Stimulated activated CD8-positive, alpha-beta memory T cell treated with anti-CD3 and anti-CD28 coated beads, Interleukin-15, amount 100 ng/mL, for 48 hours (primary cell): ENCODE measurements at places on chromosomes 12 and 14.

DNA sequence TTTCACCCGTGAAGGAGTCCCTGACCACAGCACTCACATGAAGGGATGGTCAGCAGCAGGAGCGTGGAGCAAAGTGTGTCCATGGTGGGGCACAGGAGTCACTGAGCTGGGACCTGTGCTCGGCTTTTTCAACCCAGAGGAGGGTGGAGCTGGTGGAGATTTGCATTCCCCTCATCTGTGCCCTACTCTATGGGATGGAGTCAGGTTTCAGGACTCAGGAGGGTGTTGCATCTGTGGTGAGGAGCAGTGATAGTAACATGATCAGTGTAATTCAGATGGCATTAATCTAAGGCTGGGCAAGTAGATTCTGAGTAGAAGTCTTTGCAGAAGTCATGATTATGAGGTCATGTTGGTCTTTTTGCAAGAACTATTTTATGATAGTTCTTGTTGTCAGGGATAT, 511.9 kb downstream of the TMEM121 start:
- no peak for DNase-seq

DNA sequence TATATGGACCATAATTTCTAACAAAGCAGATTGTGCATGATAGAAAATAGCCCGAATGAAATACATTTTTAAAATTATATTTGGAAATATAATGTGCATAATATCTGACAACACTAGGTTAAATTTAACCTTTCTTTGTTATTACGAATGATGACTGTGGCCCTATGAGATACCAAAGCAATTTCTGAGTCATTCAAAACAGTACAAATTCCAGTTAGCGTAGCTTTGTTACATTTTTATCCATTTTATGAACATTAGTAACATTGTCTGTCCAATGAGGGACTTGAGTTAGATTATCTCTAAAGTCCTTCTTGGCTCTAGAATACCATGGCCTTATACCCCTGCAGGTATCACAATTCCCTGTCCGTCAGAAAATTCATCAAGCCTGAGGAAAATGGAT, 39.0 kb upstream of the REP15 start:
- no peak for DNase-seq

DNA sequence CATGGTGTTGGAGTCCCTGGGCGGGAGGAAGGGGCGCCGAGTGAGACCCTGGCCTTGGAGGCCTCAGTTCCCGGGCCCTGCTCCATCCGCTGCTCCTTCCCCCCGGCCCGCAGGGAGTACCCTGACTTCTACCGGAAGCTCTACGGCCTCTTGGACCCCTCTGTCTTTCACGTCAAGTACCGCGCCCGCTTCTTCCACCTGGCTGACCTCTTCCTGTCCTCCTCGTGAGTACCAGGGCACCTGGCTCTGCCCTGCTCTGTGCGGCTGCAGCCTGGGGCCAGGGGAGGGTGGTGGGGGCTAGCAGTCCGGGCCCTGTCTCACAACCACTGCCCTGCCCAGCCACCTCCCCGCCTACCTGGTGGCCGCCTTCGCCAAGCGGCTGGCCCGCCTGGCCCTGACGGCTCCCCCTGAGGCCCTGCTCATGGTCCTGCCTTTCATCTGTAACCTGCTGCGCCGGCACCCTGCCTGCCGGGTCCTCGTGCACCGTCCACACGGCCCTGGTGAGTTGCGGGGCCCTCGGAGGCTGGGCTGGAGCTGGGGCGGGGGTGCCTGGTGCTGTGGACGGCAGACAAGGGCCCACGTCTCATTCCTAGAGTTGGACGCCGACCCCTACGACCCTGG, 7.0 kb downstream of the NOC4L start:
- DNase-seq = no peak

- DNase-seq = no peak
These were observed 28.8 kb downstream of the P2RX4 start for GRCh38 chr12:121238604-121239350.

GRCh38 chr14:58617619-58618018, 20.1 kb upstream of the DACT1 start:
- no peak for DNase-seq

- DNase-seq = no peak
These were observed 2.5 kb downstream of the C14orf119 start for GRCh38 chr14:23097786-23098185.

- DNase-seq = no peak
These were observed 134.0 kb upstream of the GSC start for GRCh38 chr14:94903883-94904282.

GRCh38 chr14:20555845-20556244, 5.0 kb downstream of the RNASE9 start:
- DNase-seq = no peak

- no peak for DNase-seq
These were observed 4.1 kb downstream of the TEP1 start for GRCh38 chr14:20409226-20409625.

DNA sequence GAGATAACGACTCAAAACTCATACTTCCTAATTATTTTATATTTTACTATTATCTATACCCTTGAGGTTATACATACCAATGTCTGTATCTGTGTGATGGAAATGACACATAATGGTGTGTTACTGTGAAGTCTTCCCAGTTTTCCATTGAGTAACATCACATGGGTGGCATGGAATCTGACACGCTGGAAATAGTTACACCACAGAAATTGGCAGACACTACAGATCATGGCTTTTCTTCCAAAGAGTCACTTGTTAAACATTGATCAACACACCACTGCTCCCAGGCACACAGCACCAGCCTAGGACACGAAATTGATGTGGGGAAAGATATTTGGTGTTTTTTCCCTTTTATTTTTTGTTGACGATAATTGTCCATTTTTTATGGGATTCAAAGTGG, 33.0 kb upstream of the VWF start:
- no peak for DNase-seq

DNA sequence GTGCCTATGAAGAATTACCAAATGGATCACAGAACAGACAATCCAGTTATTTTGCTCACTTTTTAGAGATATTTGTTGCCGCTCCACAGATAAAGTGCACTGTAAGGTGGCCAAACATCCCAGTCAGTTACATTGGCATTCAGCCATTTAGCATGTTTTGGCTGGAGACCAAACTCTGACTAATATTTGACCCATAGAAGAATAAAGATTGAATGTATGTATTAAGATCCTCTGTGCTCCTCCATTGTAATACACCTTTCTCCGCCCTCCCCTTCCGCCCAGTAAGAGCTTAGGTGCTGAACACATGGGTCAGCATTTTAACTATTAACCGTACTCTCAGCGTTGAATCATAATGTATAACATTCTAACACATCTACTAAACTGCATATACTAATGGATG, 163.4 kb downstream of the ANO6 start:
- DNase-seq = no peak

DNA sequence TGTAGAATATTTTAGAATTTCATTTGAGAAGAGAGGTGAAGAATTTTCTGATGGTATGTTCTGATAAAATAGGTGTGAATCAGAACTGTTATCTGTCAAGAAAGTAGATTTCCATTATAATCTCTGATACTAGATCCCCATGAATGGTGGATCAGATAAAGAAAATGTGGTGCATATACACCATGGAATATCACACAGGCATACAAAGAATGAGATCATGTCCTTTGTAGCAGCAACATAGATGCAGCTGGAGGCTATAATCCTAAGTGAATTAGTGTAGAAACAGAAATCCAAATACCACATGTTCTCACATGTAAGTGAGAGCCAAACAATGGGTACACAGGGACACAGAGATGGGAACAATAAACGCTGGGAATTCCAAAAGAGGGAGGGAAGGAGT, 372.0 kb upstream of the ATP2B1 start:
- no peak for DNase-seq
